D721Med (cell line): ENCODE measurements at places on chromosomes 3 and 15.

DNA sequence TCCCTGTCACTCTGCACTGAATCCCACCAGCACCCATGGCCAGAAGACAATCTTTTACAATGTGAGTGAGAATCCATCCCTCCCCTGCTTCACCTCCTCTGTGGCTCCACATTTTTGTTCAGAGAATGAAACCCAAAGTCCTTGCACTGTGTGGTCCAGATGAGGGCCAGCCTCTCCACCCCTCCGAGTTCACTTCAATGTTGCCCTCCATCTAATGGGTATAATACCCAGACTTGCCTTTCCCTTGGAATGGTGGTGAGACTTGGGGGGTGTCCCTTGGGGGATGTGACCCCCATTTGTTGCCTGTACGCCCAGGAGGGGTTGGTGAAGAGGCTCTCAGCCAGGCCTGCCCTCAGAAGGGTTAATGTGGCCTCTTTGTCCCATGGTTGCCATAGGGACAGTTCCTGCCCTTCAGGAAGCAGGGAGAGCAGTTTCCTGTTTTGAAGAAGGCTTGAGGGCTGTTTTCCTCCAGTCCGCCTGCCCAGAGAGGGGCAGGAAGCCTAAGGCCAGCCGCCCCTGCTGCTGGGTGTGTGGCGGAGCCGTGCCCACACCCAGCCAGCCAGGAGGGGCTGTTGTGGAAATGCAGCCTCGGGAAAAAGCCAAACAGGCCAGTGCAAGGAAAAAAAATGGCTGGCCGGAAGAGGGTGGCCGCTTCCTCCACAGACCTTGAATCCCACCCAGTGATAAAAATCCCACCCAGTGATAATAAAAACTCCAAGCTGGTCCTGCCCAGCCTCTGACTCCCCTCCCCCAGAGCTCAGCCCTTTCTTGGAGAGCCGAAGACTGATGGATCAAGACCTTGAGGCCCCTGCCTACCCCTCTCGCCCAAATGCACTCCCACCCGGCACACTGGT is 14.6 kb upstream of the FGD5 start:
- no peak for DNase-seq

DNA sequence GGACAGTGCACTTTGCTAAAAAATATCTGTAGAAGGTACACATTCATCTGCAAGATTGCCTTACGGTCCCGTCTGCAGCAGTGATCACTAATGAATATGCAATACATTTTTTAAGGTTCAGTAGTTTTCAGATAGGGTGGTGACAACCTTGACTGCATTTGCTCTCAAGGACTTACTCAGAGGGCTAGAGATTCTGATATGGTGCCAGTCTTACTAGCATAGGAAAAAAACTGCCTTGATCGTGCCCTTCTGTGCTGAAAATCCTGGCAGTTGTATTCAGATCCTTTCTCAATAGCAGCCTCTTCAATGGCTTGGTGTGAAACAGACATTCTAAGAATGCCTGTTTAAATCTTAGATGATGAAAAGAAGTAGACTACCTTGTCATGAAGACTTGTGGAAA is 411.9 kb upstream of the CCDC54 start:
- no peak for DNase-seq

- no peak for DNase-seq
Observed at GRCh38 chr3:26084629-26085028, 294.7 kb downstream of the OXSM start.

DNA sequence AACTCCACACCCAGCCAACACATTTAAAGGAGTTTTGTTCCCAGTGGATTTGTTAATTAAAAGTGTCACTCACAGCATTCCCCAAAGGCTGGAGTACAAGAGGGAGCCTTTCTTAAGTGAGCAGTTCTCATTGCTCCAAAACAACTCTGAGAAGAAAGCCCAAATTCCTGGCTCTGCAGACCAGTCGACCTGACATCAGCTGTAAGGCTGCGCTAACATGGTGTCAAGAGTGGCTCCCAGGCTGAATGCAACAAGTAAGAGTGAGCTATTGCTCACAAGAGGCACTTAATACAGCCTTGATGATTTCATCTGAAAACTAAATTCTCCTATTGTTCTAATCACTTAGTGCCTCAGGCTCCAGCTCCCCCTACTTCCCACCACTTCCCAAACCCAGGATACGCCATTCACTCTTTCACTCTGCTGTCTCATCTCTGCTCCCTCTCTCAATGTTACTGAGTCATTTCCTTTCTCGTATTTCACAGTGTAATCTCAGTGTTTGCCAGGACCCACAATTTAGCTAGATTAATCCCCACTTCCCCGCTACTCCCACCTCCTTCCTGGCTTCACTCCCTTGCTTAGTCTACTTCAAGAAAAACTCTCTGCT is 81.8 kb downstream of the WWTR1 start:
- no peak for DNase-seq

DNA sequence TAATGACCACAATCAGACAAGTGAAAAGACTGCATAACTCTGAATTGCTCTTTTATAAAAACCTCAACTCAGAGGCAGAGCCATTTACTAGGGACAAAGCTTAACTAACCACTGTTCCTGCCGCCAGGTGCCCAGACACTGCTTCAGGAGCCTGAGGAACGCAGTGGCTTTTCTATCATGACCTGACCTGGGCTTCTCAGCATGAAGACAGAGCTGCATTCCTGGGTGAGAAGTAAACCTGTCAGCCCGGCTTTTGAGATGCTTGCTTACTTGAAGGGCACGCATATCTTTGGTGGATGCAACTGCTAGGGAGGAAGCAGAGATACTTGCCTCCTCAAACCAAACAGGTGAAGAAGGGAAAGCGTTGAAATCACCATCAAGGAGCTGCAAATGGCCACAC is 7.9 kb downstream of the LRRC31 start:
- no peak for DNase-seq

DNA sequence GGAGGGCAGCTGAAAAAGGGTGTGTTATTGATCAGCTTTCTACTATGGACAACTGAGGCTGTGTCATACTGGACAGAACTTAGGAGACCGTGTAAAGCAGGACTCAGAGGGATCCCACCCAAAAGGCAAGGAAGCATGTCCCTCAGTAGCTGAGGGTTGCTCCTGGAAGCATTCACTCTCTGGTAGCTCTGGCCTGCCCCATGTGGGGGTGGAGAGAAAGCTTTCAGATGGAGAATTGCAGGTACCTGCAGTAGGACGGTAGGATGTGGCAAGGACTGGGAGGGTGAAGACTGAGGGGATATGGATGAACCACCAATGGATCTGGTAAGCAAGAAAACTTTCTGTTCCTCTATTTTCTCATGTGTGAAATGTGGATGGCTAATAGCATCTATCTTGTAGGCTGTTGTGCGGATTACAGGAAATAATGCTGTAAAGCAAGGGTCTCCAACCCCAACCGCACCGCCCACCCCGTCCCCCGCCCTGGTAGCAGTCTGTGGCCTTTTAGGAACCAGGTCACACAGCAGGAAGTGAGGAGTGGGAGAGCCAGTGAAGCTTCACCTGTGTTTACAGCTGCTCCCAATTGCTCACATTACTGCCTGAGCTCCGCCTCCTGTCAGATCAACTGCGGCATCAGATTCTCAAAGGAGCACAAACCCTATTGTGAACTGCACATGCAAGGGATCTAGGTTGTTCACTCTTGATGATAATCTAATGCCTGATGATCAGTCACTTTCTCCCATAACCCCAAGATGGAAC is 157.7 kb upstream of the PROK2 start:
- DNase-seq = no peak

- no peak for DNase-seq
Observed at GRCh38 chr3:32334675-32335074, 57.0 kb upstream of the CMTM7 start.

DNA sequence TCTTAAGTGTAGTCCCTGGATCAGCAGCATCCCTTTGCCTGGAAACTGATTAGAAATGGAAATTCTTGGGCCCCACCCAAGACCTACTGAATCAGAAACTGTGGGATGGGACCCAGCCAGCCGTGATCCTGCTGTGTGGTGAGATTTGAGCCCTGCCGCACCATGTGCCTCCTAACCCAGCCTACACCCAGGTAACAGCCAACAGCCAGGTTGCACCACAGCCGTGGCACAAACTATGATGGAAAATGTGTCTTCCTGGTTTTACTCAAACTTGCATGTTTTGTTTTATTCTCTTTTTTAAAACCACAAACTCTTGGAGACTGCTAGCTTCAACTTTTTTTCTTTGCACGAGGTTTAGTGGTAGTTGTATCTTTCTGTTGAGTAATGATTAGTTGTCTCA is 2.6 kb downstream of the LIMD1 start:
- DNase-seq = no peak
